ENCODE measurements at places on chromosomes 7 and 10.

DNA sequence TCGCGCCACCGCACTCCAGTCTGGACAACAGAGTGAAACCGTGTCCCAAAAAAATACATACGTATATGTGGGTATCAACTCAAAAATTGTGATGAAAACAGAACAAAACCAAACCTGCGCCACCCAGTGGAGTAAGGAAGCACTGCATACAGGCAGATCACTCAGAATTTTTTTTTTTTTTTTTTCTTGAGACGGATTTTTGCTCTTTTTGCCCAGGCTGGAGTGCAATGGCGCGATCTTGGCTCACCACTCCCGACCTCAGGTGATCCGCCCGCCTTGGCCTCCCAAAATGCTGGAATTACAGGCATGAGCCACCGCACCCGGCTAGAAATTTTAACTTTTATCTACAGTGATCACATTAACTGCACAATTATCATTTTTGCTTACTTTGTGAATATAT lies 9.1 kb upstream of the TMEM236 start:
- no peak for DNase-seq

GRCh38 chr7:134448356-134449229 lies 10.3 kb downstream of the AKR1B1 start:
- DNase-seq = peak; percentile 80

DNA sequence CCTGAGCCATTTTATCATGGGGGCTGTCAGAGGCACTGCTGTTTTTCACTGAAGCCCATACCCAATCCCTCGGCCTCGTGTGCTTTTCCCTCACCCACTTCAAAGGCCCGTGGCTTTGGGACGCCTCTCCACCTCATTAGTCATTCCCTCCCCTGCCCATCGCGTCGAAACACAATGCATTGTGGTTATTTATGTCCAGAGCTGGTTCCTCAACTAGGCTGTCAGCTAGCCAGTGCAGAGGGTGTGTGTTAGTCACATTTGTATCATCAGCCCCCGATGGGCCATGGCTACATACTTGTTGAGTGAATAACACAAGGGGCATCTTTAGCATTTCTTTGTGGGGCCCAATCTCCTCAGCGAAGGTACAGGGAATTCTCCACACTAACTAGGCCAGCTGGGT lies 3.8 kb upstream of the CRCP start:
- DNase-seq = no peak

GRCh38 chr7:76048668-76048988 lies 722 bp downstream of the MDH2 start:
- no peak for DNase-seq

DNA sequence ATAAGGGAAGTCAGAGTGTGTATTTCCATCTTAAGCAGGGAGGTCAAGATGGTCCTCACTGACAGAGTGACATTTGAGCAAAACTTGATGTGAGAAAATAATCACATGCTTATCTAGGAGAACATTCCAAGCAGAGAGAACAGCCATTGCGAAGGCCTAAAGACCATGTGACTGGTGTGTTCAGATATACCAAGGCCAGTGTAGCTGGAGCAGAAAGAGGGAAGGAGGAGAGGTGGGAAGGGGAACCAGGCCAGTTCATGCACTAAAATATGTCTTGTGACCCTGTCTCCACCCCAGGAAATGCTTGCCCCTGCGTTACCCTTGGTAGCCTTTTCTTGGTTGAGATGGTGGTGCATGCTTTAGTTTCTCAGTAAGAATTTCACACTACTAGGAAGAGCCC lies 77.4 kb downstream of the CACNB2 start:
- no peak for DNase-seq

- no peak for DNase-seq
Measured at GRCh38 chr7:140383954-140384713, 14.2 kb downstream of the SLC37A3 start.

DNA sequence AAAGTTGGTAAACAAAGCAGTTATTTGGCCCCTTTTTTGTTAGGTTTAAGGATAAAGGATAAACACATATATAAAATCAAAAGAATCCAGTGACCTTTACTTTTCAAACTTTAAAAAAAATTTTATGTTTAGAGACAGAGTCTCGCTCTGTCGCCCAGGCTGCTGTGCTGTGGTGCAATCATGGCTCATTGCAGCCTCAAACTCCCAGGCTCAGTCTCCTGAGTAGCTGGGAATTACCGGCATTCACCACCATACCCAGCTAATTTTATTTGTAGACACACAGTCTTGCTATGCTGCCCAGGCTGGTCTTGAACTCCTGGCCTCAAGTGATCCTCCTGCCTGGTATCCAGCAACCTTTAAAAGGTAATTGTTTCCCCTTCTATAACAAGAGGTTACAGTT lies 31.3 kb downstream of the GNA12 start:
- DNase-seq = no peak

GRCh38 chr10:24904824-24905223 lies 47.6 kb downstream of the PRTFDC1 start:
- DNase-seq = no peak

DNA sequence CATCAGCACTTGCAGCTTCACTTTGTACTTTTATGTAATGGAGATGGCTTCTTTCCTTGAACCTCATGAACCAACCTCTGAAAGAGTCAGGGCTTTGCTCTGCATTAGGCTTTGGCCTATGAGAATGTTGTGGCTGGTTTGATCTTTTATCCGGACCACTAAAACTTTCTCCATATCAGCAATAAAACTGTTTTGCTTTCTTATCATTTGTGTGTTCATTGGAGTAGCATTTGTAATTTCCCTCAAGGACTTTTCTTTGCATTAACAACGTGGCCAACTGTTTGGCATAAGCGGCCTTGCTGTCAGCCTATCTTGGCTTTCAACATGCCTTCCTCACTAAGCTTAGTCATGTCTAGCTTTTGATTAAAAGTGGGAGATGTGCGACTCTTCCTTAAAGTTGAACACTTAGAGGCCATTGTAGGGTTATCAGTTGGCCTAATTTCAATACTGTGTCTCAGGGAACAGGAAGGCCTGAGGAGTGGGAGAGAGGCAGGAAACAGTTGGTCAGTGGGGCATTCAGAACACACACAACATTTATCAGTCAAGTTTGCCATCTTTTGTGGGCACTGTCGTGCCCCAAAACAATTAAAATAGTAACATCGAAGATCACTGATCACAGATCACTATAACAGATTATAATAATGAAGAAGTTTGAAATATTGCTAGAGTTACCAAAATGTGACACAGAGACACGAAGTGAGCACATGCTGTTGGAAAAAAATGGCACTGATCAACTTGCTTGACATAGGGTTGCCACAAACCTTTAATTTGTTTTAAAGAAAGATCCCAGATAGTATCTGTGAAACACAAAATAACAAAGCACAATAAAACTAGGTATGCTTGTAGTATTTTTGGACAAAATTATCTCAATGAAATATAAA lies 64.7 kb downstream of the NRF1 start:
- DNase-seq = no peak

- DNase-seq = peak; percentile 55
Measured at GRCh38 chr10:93288679-93289634, 193.2 kb downstream of the MYOF start.

DNA sequence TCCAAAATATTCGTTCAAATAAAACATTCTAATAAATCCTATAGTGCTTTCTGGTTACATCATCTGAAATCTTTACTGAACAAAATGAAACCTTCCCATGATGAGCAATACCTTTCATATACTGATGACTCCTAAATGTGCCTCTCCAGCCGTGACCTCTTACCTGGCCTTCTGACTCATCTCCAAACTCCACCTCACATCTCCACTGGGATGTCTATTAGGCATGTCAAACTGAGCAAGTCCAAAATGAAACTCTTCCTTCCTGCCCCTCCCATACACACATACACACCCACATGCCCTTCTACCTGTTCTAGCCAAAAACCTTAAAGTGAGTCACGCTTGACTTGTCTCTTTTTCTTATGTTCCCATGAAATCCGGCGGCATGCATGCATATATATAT lies 22.9 kb downstream of the GSAP start:
- no peak for DNase-seq

GRCh38 chr7:41131956-41132355 lies 570.9 kb downstream of the INHBA start:
- no peak for DNase-seq

DNA sequence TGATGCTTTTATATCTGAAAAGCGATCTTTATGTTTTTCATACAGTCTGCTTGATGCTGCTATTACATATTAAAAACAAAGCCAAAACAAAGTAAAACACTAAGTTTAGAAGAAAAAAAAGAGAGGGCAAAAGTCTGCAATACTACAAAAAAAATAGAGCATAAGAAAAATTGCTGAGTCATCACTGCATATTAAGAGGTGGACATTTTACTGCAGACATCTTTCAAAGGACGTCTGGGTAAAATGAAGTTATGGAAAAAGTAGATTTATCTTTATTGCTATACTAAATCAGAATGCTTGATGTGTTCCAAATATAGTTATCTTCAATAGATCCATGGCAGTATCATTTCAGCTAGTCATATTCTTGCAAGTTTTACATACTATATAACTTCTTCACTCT lies 172.0 kb downstream of the MAGI2 start:
- DNase-seq = no peak

GRCh38 chr10:13892871-13893270 lies 306.1 kb downstream of the PRPF18 start:
- no peak for DNase-seq

DNA sequence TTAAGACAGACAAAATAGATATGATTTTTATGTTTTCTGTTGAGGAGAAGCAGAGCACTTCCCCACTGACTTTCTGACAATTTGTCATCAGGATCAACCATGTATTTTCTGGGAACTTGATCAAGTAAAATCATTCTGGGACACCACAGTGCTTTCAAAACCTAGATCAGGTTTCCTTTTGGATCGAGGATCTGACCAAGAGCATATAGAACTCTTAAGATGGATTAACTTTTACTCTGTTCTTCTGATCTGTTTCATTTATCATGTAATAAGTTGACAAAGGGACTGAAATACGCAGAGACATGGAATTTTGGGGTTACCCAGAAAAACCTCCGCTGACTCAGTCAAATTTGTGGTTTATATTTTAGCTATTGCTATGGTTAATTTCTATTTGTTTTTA lies 136.0 kb upstream of the WNT16 start:
- DNase-seq = no peak

DNA sequence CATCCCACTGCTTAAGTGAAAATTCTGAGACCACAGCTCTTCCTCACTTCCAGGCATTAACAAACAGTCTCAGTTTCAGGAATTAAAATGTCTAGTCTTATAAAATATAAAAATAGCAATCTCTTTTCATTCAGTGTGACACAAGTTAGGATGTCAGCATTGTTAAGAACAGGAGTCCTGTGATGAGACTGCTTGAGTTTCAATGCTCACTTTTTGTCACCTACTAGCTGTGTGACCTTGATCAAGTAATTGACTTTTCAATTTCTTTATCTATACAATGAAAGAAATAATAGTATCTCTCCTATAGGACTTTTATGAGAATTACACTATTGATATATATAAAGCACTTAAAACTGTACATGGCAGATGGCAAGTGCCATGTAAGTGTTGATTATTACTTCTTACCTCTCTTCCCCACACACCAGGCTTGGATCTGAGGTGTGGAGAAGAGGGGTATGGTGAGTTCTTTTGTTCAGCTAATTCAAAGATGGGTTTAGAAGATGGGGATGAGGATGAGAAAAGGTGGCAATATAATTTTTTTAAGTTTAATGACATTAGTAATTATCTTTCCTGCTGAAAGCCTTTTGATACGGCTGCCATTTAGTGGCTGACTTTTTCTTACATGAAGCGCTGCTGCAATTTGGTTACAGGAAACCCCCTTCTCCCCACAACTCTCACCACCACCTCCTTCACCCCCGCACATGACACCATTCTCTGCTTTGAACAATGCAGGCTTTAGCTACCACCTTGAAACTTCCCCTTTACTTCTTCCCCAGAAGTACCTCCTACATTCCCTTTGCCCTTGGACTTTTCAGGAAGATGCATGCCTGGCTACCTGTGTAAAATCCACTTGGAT lies 20.8 kb upstream of the HYAL4 start:
- no peak for DNase-seq

DNA sequence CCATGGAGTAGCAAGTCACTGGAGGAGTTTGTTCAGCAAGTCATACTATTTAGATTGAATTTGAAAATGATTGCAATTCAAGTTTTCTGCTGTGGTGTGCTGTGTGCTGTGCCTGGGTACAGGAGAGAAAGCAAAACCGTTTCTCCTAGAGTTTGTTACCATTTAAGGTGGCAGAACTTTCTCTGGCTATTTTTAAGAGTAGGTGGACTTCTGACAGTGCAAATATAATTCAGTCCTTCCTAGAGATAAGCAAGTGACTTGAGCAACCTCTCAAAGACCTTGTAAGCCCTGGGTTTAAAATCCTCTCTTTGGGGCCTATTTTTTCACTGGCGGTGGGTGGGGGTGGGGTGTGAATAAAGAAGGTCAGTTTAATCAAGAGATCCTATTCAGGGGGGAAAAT lies 42.9 kb upstream of the FGL2 start:
- no peak for DNase-seq

- no peak for DNase-seq
Measured at GRCh38 chr7:115146148-115146547, 224.3 kb downstream of the MDFIC start.

GRCh38 chr10:132551093-132551807 lies 13.7 kb downstream of the INPP5A start:
- DNase-seq = no peak

DNA sequence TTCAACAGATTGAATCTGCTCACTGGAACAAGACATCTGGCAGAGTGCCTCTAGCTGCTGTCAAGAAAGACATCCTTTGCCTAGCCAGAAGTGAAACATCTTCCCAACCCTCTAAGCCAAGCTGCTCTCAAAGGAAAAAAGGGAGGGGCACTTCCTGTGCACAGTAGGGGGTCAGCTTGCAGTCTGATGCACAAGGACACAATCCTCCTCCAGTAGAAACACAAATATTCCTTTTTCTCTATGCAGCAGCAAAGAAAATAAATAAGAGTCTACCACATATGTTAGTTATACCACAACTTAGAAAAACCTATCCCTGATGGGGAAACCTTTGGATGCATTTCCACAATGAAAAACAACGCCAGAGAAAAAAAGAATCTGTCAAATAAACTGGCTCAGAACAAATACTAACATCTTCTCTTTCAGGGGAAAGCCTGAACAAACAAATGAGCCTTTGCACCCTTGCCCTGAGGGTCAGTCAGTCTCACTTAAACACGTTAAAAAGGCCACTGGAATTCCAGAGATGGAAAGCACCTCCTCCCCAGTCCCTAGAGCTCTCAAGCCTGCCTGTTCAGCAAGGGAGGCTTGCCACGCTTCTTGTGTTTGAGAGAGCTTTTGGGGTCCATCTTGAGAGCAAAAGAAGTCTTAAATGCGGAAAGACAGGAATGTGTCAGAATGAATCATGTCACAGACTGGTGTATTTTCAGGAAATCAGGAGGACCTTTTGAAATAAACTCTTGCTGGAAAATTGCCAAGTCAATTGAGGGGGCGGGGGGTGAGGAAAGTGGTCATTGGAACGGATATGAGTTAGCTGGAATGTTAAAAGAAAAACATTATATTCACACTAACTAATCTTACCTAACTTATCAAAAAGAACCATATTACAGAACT lies 7.5 kb downstream of the LAMB1 start:
- DNase-seq = peak; percentile 56
